ENCODE measurements at places on chromosomes 7 and 10.

- DNase-seq = no peak
Measured at GRCh38 chr7:107937531-107937930, 46.5 kb downstream of the DLD start.

DNA sequence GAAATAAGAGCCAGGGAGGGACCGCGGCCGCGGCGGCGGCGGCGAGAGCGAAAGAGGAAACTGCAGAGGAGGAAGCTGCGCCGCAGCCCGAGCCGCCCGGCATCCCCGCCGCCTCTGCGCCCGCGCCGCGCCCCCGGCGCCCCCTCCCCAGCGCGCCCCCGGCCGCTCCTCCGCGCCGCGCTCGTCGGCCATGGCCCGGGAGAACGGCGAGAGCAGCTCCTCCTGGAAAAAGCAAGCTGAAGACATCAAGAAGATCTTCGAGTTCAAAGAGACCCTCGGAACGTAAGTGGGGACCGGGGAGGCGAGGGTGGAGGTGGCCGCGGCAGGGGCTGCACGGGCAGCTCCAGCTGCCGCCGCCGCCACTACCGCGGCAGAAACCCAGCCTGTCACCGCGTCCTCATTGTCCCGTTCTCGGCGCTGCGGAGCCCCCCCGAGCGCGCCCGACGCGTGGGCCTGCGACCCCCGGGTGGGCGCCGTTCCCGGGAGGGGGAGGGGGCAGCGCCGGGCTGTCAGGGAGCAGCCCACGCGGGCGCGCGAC lies 351 bp downstream of the CAMK1D start:
- DNase-seq = no peak

DNA sequence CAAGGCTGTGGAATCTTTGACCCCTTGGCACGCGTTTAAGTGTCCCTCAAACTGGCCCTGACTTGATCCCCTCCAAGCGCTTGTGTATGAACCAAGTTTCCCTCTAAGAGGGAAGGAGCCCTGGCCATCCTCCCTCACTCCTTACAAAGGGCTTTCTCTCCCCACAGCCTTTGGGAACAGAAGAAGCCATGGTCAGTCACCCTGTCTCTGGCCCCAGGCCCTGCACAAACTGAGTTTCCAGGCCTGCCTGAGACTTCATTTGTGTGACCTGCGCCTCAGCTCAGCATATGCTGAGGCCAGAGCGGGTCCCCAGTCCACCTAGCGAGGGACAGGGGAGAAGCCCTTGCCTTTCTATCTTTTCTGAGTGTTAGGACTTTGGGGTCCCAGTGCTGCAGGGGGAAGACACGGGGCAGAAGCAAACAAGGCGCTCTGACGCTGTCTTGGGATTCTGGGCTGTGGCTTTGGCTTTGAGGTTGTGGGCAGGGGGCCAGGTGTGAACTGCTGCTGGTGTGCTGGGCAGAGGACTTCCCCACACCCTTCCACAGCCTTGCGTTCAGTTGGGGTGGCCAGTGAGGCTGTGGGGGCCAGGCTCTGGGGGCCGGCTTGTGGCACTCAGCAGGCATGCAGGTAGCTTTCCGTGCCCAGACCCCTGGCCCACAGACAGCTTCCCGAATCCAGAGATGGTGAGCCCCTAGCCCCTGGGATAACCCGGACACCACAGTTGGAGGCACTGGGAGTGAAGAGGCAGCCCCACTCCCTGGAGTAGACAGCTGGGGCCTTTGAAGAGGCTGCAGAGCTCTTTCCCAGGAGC lies 1.5 kb downstream of the RET start:
- DNase-seq = no peak

- DNase-seq = no peak
Measured at GRCh38 chr10:130497056-130498010, 361.1 kb downstream of the GLRX3 start.

GRCh38 chr10:48800007-48800675 lies 115.5 kb downstream of the WDFY4 start:
- DNase-seq = no peak

GRCh38 chr10:32985775-32986350 lies 27.8 kb upstream of the ITGB1 start:
- no peak for DNase-seq

DNA sequence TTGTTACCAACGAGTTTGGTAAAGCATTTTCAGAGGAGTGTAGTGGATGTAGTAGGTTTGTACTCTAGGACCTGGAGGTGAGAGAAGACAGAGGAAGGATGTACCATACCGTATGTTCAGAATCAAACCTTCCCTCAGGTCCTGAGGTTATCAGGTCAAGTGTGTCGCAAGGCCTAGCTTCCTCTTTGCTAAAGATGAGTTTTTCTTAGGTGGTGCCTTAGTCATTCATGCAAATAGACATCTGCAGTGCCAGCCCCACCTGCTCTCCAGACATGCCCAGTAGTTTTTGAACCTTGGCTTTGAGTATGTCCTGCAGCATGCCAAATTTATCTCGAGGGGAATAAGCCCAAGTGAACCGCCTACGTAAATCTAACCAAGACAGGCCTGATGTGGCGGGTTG lies 71.3 kb downstream of the HDAC9 start:
- DNase-seq = no peak

DNA sequence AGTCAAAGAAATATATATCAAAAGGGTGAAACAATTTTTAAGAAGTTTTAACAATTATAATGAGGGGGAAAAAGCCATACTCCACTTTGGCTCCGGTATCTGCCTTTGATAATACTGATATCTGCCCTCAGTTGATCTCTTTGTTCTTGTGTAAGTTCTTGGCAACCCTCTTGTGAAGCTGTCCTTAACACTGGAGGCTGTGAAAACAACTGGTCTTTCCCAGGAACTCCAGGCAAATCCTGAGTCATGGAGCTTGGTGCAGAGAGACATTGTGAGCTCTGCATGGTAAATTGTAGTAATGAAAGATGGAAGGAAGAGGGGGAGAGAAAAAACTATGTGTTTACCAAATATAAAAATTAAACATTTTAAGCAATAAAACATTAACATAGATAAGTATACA lies 11.9 kb upstream of the ERVW-1 start:
- no peak for DNase-seq

DNA sequence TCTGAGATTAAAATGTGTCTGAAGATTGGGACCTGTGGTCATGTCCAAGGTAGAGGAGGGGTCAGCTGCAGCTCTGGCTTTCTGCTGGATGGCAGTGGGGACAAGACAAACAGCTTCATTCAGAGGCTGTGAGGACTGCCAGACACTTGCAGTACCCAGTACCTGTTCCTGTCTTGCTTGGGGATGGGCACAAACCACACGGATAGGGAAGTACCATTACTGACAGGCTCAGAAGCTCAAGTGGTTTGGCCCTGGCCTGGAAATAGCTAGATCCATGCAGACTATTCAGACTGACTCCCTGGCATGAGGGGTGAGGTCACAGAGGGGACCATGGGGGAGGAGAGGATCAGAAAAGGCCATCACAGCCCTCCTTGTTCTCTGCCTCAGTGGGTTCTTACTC lies 56.0 kb upstream of the COMTD1 start:
- no peak for DNase-seq

- no peak for DNase-seq
Measured at GRCh38 chr7:111401516-111401915, 160.8 kb downstream of the IMMP2L start.

DNA sequence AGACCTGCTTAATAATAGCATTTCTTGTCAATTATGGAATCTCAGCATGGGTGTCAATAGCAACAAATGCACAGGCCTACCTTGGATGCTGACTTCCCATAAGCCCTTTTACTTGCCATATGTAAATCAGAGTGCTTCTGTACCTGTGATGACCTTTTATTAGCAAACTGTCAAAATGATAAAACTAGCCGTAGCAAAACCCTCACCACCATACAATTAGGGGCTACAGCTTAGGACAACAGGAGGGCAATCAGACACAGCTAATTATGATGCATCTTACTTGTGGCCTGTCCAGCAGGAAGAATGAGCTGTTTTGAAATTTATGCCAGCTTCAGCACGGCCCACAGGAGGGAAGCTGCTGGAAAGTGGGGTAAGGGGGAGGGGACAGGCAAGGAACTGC lies 201.6 kb downstream of the TAX1BP1 start:
- no peak for DNase-seq

- DNase-seq = no peak
Measured at GRCh38 chr7:129748356-129749109, 137.0 kb downstream of the NRF1 start.

GRCh38 chr7:132793474-132793873 lies 217.2 kb upstream of the PLXNA4 start:
- no peak for DNase-seq

DNA sequence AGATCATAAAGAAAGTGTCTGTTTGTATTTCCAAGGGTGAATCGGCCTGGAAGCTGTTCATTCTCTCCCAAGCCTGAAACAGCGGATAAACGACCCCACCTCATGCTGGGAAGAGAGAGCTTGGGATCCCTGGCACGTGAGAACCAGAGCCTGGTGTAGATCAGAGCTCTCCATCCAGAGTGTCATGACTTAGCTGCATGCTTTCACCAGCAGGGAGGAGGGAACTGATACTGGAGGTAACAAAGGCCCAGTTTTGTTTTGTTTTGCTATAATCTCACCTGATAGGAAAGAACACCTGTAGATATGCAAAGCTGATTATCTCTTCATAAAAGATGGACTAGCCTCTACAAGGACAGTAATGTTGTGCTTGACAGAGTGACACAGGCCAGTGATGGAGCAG lies 236.6 kb downstream of the POM121L12 start:
- DNase-seq = no peak

DNA sequence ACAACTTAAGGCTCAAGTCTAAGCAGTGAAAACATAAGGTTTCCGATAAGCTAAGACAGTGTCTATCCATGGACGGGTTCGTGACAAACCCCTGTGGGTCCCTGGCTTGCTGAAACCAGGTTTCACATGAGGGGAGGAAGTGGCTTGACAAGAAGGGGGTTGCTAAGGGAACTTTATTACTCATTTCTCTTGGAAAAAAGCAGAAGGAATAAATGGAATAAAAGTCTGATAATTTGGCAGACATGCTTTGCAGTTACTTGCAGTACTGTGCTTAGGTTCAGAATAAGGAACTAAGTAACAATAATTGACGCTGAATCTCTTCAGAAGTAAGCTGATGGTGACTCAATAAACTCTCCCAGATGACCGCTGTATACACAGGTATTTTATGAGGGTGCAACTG lies 34.7 kb downstream of the RBM17 start:
- no peak for DNase-seq

GRCh38 chr10:58675321-58675720 lies 162.6 kb downstream of the BICC1 start:
- no peak for DNase-seq

GRCh38 chr10:118407777-118408176 lies 65.7 kb upstream of the FAM204A start:
- no peak for DNase-seq

DNA sequence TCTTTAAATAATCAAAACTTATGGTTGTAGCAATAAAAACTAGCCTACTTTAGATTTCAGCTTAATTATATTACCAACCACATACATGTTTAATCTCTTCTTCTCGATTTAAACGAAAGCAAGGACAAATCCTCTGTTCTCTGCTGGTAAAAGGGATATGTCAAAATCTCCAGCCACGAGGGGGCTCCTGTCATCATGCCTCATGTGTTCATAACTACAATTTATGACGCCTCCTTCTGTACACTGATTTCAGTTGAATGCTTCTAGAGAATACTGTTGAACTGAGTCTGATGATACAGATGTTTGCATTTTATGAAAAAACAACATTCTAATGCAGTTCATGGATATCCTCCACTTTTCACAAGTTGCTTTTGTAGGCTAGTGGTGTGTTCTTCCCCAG lies 220.0 kb upstream of the DPP6 start:
- no peak for DNase-seq

- DNase-seq = no peak
Measured at GRCh38 chr7:42236266-42236975, 588 bp downstream of the GLI3 start.

DNA sequence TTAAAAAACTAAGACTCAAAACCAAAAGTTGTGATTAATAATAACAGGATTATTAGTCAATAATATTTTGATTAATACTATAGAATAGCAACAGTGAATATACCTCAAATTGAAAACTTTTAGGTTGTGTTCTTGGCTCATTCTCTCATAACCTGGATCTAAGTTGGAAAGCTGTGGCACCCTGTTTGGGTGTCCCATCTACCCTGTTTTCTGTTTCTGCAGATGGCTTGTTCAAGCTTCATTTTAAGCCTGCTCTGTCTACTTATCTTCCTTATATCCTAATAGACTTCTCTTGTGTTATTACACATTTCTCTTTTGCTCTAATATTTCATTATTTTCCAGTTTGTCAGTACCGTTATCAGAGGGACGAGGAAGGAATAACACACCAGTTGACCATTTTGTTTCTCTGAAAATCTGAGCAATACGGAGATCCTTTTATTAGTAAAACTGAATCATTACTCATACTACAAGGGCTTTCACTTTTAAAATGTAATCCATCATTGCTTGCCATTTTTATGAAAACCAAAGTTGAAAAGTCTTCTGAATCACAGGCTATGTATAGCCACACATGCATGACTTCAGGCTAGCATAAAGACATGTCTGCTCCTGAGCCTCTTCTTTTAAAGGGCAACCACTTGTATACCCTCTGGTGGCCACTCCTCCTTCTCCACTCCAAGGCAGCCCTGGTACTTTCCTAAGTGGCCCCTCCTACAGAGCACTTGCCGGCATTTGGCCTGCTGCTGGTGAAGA lies 22.3 kb downstream of the COX15 start:
- no peak for DNase-seq

GRCh38 chr7:43914795-43915194 lies 8.4 kb upstream of the URGCP start:
- no peak for DNase-seq

GRCh38 chr10:58784361-58784760 lies 271.7 kb downstream of the BICC1 start:
- DNase-seq = no peak

GRCh38 chr7:136053689-136054485 lies 76.7 kb upstream of the MTPN start:
- DNase-seq = no peak

GRCh38 chr10:1217237-1217587 lies 161.0 kb downstream of the WDR37 start:
- no peak for DNase-seq

- DNase-seq = no peak
Measured at GRCh38 chr7:149321978-149322541, 60.1 kb downstream of the ZNF783 start.
